Naive thymus-derived CD4-positive, alpha-beta T cell (primary cell): ENCODE measurements at places on chromosomes 5 and 9. TPM values are rescaled to one million over a fixed set of nuclear protein-coding genes. Genes with fewer than 3 reads are reported as not detected.

DNA sequence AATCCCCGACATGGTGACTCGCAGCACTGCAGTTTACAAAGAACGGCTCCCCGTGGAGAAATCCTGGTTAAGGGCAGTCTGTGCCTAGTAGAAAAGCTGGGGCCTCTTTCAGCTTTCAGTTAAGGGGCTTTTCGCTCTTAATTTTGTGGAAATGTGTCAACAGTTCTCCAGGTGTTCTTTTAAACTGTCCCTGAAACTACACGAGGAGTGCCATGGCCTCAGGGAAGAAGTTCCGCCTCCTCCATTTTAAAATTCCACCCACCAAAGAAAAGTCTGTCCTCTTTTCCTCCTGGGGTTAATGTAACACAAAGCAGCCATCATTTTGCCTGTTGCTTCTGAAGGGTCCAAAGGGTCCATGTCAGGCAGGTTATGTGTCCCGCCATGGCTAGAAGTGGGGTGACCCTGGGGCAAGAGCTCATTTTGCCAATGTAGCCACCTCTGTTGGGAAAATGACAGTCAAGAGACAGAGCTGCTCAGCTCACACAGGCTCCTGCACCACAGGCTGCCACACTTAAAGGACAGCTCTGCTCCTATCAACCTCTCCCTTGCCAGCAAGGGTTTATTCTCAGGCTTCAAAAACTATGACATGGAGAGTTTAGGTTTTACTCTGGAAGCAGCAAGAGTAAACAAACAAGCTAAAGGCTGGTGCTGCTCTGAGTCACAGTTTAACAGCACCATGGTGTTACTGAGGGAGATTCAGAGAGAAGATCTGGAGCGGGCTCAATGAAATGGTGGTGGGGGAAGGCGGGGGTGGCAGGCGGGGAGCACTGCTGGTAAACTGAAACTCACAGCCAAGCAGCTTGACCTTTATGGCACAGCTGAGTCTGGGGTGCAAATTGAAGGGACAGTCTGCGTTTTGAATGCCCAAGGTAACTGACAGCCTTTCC, 3.2 kb downstream of the WHRN start:
- DNase-seq, result no peak

DNA sequence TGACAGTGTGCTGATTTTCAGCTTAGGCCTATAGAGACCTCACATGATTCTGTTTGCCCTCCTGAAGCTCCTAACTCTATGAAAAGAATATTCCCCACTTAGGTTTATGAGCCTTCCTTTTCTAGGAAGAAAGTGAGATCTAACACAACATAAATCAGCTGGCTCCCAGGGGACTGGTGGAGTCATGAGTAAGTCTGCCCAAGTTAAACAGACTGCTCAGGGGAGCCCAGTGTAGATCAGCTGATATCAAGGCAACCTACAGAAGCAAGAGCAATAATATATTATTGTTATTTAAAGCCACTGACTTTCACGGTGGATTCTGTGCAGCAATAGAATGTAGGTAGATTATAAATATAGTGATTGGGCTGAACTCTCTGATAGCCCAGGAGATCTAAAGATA, 1978.6 kb upstream of the CDH6 start:
- no peak for DNase-seq

DNA sequence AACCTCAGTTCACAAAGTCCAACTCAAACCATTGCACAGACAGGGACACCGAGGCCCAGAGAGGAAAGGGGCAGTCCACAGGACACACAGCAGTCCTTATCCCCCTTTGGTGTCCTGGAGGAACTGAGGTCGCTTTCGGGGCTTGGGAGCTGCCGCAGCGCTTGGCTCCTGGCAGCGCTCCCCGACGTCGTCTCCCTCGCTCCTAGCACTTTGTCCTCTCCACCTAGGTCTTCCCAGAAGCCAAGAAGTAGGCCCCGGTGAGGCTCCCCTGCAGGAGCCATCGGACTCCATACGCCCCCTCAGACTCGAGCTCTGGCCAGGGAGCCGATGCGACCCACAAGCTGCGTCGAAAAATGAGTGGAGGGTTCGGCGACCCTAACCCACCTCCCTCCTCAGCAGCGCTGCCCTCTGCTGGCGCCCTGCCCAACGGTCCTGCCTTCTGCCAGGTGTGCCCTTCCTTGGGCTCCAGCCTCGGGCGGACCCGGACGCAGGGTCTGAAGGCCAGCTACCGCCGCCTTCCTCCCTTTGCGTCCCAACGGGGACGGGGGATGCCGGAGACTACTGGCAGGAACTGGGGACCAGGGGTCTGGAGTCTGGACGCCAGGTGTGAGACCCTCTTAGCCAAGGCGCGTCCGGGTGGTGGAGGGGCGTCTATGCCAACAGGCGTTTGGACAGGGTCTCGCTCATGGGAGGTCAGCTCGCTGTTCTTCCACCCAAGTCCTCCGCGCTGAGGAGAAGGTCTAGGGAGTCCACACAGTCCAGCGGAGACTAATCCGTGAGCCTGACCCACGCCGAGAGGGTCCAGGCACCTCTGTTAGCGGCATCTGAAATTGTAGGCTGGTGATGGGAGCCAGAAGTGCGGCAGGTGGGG, 2.1 kb upstream of the PRDM12 start:
- DNase-seq, result no peak

- DNase-seq, result no peak
These were observed 115.2 kb downstream of the RXRA start for GRCh38 chr9:134441227-134442084.

GRCh38 chr9:131098391-131099101, 2.2 kb downstream of the AIF1L start:
- DNase-seq, result no peak

GRCh38 chr5:170920196-170920595, 58.4 kb downstream of the RANBP17 start:
- no peak for DNase-seq

- no peak for DNase-seq
These were observed 41.0 kb upstream of the SLC36A1 start for GRCh38 chr5:151406322-151406947.

DNA sequence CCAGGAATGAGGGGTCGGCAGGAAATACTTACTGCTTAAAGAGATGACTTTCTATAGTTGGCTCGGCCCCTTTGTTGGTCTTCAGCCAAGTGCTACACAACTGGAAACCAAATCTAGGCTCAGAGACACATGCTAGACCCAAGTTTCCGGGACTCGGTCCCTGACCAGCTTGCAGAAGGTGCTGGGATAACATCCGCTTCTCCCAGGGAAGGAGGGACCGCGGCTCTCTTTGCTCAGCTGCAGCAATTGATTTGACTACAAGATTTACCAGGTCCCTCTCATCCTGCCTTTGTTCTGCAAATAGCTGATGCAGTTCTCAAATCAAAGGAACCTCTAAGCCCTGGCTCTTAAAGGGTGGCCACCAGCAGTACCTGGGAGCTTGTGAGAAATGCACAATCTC, 314.7 kb downstream of the MLLT3 start:
- DNase-seq, result no peak

DNA sequence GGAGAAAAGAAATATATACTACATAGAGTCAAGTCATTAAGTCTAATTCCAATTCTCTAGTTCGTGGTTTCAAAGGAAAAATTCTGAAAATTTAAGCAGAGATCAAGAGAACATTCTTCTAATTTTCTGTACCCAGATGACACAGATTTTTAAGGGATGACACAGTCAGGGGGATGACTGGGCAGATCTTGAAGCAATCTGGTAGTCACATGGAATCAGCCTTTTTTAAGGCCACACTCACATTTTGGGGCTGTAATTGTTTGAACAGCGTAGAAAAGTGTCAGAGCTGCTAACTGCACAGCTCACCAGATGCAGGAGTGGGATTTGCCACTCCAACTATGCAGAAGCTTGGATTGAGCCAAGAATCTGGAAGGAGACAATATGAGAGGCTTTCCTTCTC, 20.4 kb downstream of the PDE4D start:
- DNase-seq, result no peak

GRCh38 chr9:374736-375135, 160.1 kb downstream of the DOCK8 start:
- no peak for DNase-seq

DNA sequence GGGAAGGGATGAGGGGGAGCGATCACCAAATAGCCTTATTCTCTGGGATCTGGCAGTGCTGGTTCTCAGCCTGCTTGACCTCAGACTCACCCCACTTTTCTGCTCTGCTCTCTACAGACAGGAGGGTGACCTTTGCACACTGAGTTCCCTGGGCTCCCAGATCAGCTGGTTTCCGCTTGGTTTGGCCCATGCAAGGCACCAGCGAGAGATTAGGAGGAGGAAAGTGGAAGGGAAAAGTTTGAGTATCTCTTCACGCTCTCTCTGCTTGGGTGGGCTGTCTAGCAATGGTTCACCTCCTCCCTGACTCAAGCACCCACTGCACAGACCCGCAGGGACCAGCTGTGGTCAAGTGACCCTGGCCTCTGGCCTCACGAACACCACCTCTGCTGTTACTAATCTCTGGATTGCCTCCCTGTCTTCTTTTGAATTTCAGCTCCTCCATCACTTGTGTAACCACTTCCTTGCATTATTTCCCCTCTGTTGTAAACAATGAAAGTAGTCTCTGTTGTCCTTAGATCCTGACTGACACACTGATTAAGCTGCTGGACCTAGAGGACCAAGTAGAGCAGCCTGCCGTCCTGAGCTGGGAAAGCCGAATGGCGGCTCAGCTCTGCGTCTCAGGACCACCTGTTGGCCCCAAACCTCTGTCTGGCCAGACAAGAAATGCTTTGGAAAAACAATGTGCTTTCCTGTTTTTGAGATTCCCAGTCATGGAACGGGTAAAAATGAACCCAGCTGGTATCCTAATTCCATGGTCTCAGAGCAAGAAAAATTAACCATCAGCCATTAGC, 186.6 kb downstream of the CRB2 start:
- DNase-seq, result no peak

- DNase-seq, result no peak
These were observed 111.9 kb upstream of the MTAP start for GRCh38 chr9:21690561-21690960.

- no peak for DNase-seq
These were observed 34.5 kb upstream of the KCNMB1 start for GRCh38 chr5:170423692-170424091.

DNA sequence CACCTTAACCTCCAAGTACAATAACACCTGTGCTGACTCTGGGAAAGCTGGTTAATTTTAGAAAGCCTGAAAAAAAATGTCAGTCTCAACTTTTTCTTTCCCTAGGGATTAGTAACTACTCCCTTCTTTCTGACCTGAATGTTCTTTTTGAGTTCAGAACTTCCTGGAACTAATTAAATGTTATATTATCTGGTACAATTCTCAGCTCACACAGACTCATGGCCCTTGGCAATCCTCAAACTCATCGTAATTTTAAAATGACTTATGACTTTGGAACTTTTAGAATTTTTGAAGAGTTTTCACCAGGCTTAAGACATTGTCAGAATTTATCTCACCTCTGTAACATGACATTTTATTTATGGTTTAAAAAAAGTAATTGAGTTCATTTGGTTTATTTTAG, 315.0 kb downstream of the FER start:
- DNase-seq, result no peak

- DNase-seq, result no peak
These were observed 39.6 kb downstream of the SLC38A9 start for GRCh38 chr5:55672477-55672911.

GRCh38 chr5:105872569-105873270, 1798.0 kb downstream of the EFNA5 start:
- DNase-seq, result no peak

SPAG8 gene
- 3.2 TPM for total RNA-seq

SLC22A4 gene
- total RNA-seq, result 7.5 TPM

PKN3 gene
- total RNA-seq, result 1.6 TPM

DRD1 gene
- total RNA-seq, result not detected in 2 replicates

PKD2L2 gene
- 0.46 TPM for total RNA-seq

CTNNA1 gene
- total RNA-seq, result 37.4 and 40.8 TPM in 2 replicates

TAL2 gene
- total RNA-seq, result not detected

CMYA5 gene
- 0.11 TPM for total RNA-seq

FGFR4 gene
- 1.3 and 1.5 TPM in 2 replicates for total RNA-seq

MARCHF6 gene
- total RNA-seq, result 184 TPM

DDX4 gene
- not detected for total RNA-seq

ACO1 gene
- total RNA-seq, result 10.0 TPM

HACD4 gene
- total RNA-seq, result 13.9 TPM
